Hematopoietic multipotent progenitor cell treated with erythropoietin and hydrocortisone succinate and interleukin-3 and kit ligand, for 8 days (in vitro differentiated cells): ENCODE measurements at places on chromosomes 2 and 18.

- DNase-seq: no peak
Observed at GRCh38 chr2:165277860-165278656, 38.8 kb downstream of the SCN2A start.

GRCh38 chr2:127637725-127638252 is 8.2 kb upstream of the GPR17 start:
- DNase-seq: no peak

DNA sequence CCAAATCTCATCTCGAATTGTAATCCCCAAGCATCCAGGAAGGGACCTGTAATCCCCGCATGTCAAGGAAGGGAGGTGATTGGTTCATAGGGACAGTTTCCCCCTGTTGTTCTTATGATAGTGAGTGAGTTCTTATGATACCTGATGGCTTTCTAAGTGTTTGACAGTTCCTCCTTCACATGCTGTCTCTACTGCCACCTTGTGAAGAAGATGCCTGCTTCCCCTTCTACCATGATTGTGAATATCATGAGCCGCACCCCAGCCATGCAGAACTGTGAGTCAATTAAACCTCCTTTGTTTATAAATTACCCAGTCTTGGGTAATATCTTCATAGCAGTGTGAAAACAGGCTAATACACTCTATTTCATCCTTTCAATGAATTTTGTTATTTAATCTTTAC is 446.7 kb downstream of the RNF144A start:
- no peak for DNase-seq

- no peak for DNase-seq
Observed at GRCh38 chr18:49166327-49166726, 215.6 kb upstream of the SMAD7 start.

GRCh38 chr2:240733803-240734495 is 42.3 kb downstream of the AQP12A start:
- peak; percentile 10 for DNase-seq

- DNase-seq: no peak
Observed at GRCh38 chr2:30455114-30455738, 8.2 kb downstream of the LCLAT1 start.

DNA sequence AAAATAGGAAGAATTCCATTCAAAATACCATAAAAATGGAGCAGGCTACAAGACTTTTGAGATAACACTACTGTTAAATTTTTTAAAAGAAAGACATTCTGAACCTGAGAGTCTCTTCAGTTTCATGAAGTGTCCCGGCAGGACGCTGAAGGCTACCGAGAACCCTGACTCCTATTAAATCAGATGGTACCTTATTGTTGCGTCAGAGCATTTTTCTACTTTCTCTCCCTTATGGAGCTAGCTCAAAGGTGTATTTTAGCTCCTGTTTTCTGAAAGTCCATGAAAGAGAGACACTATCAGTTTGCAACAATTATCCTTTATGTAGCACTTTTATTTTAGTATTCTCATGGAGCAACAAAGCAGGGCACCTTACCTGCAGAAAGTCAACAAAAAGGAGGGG is 626.7 kb downstream of the IRS1 start:
- DNase-seq: no peak

DNA sequence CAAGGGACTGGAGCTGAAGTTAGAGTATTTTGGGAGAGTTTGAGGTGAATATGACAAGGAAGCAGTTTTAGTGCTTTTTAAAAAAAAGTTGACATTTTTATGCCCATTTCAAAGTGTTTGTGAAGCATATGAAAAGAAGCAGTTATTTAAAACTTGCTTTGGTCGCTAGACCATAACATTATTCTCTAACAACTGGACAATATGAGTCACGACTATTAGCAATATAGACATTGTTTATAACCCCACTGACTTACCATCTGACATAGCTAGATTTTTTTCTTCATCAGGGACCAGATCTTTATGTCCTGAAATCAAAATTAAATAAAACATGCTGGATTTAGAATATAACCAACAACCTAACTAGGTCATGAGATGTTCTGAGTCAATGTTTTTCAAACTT is 22.6 kb upstream of the DYTN start:
- no peak for DNase-seq

GRCh38 chr2:156017341-156017885 is 315.1 kb downstream of the NR4A2 start:
- DNase-seq: no peak

GRCh38 chr18:34121200-34121721 is 103.5 kb downstream of the NOL4 start:
- no peak for DNase-seq

GRCh38 chr2:207241198-207241597 is 75.5 kb upstream of the KLF7 start:
- DNase-seq: no peak

GRCh38 chr2:169485650-169486138 is 6.4 kb downstream of the BBS5 start:
- DNase-seq: no peak

DNA sequence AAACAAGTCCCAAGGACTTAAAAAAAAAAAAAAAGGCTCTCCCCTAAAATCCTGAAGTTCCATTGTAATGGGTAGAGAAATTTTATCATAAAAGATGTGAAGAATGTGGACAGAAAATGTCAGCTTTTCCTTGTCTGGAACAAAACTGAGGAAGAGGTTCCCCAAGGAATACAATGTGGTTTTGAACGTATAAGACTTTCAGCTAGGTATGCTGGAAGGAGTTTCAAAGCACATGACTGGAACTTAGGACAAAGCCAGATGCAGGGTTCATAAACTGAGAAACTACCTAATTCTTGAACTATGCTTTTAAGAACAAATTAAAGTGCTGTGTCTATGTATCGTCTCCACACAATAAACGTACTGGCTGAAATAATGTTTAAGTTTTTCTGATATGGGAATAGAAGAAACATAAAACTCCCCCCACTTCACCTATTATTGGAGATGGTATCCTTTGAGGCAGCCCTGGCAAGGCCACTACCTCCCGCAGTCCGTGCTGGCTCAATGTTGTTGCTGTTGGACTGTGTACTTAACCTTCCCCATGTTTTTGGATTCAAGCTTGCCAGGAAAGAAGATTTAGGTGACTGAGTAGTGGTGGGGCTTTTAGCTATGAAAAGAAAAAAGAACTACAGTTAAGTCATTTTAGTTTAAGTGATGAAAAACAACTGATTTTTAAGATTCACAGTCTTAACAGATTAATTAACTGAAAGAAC is 84.2 kb upstream of the DNER start:
- DNase-seq: no peak

- no peak for DNase-seq
Observed at GRCh38 chr2:3051266-3051665, 326.4 kb downstream of the EIPR1 start.

- DNase-seq: no peak
Observed at GRCh38 chr18:24731981-24732380, 271.5 kb downstream of the HRH4 start.

DNA sequence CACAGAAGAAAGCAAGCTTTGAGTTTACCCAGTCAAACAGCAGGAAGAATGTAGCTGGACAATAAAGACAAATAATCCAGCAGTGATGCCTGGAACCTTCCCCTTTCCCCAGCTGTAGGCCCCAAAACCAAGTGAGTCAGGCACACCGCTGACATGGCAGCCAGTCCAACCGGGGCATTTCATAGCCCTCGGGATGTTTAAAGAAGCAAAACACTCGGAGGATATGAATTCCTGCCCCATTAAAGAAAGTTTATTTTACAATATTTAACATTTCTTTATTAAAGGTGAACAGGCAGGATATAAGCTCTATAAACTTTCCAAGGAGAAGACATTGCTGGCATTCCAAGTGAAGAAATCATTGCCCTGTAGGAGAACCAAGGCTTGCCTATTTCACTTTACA is 507.6 kb upstream of the TNP1 start:
- no peak for DNase-seq

GRCh38 chr18:48215876-48216638 is 193.1 kb downstream of the ZBTB7C start:
- DNase-seq: no peak
